ENCODE measurements at places on chromosomes 2 and 18.

DNA sequence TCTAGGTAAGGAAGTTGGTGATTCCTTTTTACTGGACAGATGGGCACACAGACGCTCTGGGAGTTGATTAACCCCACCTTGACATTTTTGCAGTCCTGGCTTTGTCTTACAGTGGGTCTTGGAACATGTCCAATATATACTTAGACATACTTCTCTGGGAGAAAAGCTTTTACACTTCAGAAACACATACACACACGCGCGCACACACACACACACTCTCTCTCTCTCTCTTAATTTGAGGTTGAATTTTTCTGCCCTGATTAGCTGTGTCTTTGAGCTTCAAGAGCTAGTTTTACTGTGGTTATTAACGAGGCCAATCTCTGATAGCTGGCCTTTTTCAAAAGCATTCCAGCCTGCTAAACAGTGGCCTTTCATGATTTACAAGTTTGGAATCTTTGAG lies 215.0 kb downstream of the MYCN start:
- DNase-seq: no peak

DNA sequence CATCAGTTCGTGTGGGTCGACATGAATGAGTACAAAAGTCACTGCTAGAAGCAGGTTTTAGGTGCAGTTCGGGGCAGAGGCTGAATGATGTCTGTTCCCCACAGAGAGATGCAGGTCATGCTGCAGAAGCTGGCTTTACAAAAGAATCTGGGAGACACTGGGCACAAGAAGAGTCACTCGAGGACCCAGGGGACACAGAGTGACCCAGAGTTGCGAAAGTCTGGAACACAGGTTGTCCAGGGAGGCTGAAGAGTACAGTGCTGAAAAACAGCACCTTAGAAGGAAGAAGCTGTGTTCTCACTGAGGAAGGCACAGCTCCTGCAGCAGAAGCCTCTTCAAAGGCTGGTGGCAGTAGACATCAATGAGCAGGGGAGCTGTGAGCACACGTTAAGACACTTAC lies 14.8 kb downstream of the CACNB4 start:
- no peak for DNase-seq

- no peak for DNase-seq
Observed at GRCh38 chr18:68778280-68778886, 19.5 kb upstream of the CCDC102B start.

DNA sequence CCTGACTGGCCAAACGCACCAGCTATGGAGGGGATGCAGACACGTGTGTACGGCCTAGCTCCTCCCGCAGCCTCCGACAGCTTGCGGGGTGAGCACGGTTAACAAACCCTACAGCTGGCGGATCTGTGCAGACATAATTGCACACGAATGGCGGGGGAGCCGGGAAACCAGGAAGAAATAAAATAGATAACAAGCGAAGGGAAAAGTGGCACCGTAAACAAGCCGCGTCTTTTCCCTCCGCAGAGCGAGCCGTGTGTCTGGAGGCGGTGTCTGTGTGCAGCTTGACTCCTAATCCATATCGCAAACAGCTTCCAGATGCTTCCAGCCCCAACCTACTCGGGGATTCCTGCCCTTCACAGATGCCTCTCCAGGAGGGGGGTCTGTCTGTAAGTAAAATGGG lies 853.1 kb upstream of the SALL3 start:
- no peak for DNase-seq

GRCh38 chr2:56960581-56960980 lies 776.8 kb downstream of the CCDC85A start:
- no peak for DNase-seq

DNA sequence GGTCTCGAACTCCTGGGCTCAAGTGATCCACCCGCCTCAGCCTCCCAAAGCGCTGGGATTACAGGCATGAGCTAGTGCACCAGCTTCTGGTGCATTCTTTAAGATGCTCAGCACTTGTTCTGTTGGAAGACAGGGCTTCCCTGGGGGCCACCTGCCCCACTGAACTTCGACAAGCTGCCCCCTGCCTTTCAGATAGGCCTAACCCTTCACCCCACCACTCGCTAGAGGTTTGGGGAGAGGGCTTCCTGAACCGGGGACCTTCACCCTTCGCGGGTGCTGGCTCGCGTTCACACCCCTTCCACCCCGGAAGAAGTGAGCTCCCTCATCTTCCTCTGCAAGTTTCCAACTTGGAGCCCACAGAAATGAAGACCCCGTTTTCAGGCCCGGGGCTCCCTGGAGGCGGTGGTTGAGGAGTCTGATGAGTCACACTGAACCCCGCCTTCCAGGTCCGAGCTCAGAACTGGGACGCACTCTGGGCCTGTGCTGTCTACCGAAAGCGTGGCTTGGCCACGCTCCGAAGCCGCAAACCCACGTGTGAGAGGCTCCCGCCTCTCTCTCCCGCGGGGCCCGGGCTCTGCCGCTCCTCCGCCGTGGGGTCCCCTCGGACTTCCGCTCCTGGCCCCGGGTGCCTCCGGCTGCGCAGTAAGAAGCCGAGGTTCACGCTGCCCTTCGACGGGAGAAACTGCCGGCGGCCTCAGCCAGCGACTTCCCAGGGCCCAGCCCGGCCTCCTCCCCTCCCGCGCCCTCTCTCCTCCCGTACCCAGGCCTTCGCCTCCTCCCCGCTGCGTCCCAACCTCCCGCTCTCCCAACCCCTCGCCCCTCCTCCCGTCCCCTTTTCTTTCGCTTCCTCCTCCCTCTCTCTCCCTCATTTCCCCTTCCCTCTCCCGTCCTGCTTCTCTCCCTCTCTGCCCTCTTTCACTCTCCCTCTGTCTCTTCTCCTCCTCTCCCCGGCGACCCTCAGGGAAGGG lies 47.5 kb upstream of the SP3 start:
- DNase-seq: peak; percentile 42

- peak; percentile 41 for DNase-seq
Observed at GRCh38 chr2:152573168-152573567, 144.1 kb downstream of the PRPF40A start.

- no peak for DNase-seq
Observed at GRCh38 chr2:109369671-109370191, 240.7 kb downstream of the SH3RF3 start.

DNA sequence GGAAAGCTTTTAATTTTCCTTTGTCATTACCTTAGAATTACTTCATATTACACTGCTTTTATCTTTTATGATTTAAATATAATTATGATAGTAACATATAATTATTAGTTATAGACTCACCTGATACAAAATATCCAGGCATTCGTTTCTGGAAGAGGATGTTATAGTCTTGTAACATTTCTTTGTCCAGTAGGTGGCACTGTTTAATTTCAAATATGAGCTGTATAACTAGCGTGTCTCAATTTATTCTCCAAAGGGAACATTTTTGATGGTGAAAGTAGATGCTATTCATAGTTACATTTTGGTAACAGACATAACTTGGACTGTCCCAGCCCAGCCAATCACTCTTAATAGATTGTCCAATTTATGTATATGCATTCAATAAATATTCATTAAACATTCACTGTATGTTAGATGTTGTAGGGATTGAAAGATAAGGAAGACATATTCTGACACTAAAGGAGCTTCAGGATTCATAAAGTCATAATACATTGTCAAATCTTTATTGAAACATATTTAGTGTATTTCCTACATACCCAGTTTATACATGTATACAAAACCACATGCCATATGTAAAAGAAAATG lies 19.2 kb downstream of the DAW1 start:
- DNase-seq: no peak

DNA sequence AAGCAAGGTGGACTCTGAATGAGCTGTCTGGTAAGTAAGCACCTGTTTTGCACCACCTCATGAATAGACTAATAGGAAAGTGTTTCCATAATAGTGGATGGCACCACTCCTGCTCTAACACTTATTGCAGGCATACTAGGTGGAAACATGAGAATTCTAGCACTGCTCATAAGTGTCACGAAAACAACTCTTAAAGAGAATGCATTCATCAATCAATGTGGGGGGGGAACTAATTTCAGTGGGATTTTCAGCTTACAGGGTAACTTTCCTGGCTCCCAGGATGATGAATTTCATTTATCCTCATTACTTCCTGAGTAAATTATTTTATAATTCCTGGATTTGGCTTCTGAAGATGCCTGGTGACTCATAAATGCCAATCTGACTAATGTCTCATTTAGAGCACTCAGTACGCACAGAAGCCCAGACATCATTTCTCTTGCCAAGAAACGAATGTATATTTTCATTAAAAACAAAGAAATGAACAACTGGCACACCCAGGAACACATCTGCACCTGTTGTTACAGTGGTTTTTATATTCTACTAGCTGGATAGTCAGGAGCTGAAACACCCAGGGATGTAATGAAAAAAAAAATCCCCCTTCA lies 129.6 kb downstream of the PID1 start:
- no peak for DNase-seq

DNA sequence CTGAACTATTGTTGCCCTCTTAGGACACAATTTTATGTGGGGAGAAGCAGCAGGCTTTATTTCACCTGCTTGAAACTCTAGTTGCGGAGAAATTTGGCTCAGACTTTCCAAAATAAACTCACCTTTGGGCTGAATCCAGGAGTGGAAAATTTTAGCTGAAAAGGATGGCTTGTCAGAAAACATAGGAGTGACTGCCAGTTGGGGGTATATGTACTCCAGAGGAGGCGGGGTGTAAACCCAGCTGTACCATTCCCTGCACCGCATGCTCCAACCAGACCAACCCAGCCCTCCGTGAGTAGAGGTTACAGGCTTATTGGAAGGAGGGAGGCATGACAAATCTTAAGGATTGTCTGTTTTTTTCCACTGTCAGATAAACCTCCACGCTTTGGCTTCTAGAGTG lies 53.8 kb downstream of the PRKCE start:
- no peak for DNase-seq
